ENCODE measurements at places on chromosomes 7 and 10.

GRCh38 chr10:36383349-36383748, 741.3 kb upstream of the FZD8 start:
- DNase-seq: no peak

DNA sequence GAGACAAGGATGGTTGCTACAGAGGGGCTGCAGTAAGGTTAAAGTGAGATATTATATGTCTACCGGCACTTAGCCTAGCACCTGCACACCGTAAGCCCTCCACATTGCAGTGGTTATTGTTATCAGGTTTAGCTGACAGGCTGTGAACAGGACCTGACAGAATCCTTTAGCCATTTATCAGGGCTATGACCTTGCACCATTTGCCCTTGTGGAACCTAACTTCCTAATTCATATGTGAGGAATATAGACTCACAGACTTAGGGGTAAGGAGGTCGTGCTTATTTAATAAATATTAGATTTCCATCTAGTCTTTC, 10.1 kb downstream of the NCOA4 start:
- no peak for DNase-seq

GRCh38 chr10:13758756-13759155, 172.0 kb downstream of the PRPF18 start:
- DNase-seq: no peak

GRCh38 chr7:147535701-147536111, 1054.9 kb upstream of the C7orf33 start:
- DNase-seq: no peak

GRCh38 chr7:116873619-116874018, 11.2 kb downstream of the CAPZA2 start:
- no peak for DNase-seq

Measured in CD8-positive, alpha-beta memory T cell (primary cell).